H1 (cell line): ENCODE measurements at places on chromosomes 5 and 9. TPM values are rescaled to one million over a fixed set of nuclear protein-coding genes. Genes with fewer than 3 reads are reported as not detected.

DNA sequence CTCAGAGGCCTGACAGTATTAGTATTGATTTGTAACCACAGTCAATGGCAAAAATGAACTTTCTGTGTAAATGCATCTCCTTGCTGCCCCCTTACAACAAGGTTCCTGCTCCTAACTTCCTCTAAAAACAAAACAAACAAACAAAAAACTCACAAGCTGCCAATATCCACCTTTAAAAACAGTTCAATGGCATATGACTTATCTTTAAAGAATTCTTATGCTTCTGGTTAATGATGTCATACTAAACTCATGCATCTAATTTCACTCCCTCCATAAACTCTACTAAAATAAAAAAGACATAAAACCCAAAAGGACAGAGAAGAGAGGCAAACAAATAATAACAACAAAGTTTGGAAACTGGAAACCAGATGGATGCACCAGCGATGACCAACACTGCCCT lies 9.0 kb upstream of the OR1N1 start:
- no peak for DNase-seq

DNA sequence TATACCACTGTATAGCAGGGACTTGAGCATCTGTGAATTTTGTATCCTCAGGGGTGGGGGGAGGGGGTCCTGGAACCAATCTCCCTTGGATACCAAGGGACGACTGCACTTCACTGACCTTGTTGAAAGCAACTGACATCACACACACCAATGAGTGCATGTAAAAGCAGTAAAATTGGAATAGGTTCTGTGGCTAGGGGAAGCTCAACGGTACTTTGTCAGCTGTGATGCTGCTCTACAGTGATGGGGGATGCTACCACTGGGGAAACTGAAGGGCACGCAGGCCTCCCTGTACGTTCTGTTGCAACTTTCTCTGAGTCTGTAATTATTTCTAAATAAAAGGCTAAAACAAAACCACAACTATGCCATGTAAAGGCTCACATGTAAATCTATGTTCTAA lies 47.0 kb upstream of the RETREG1 start:
- no peak for DNase-seq

DNA sequence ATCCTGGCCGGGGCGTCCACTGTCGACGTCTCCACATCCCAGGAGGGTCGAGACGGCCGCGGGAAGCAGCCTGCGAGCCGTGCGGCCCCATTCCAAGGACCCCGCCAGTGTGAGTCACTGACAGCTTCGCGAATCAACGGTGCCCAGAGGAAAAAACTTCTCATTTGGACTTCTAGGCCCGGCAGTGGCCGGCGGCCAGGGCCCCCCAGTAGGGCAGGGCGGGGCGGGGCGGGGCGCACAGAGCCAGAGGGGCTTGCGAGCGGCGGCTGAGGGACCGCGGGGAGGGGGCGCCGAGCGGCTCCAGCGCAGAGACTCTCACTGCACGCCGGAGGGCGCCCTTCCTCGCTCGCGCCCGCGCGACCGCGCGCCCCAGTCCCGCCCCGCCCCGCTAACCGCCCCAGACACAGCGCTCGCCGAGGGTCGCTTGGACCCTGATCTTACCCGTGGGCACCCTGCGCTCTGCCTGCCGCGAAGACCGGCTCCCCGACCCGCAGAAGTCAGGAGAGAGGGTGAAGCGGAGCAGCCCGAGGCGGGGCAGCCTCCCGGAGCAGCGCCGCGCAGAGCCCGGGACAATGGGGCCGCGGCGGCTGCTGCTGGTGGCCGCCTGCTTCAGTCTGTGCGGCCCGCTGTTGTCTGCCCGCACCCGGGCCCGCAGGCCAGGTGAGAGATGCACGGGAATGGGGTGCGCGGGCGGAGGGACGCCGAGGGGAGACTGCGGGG lies at the start of gene F2R:
F2R (plus strand) TSS at position 391 of the 720 bp plus-strand sequence; CDS start at position 573, 182 bp downstream.
- no peak for DNase-seq

DNA sequence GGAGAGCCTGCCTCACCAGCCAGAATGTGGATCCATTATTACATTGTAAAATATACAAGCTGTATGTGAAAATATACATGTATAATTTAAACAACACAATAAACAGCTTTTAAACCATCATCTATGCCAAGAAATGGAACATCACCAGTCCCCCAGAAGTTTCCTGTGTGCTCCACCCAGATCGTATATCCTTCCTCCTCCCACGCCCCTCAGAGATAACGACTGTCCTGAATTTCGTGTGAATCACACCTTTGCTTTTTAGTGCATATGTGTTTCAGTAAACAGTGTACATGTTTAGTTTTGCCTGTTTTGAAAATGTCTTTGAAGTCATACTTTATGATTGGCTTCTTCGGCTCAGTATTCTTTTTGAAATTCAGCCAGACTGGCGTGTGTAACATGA lies 134.6 kb upstream of the MYO10 start:
- DNase-seq = no peak

GRCh38 chr9:104386425-104387069 lies 117.5 kb upstream of the OR13F1 start:
- DNase-seq = no peak

GRCh38 chr5:181182651-181183050 lies 22.3 kb downstream of the TRIM7 start:
- no peak for DNase-seq

- no peak for DNase-seq
These were observed 10.3 kb downstream of the POLK start for GRCh38 chr5:75522025-75522424.

GRCh38 chr9:120985819-120986222 lies 59.2 kb upstream of the TRAF1 start:
- DNase-seq = no peak

GRCh38 chr5:177499842-177500241 lies 2.4 kb upstream of the PDLIM7 start:
- no peak for DNase-seq

- DNase-seq = no peak
These were observed 17.6 kb downstream of the MEGF9 start for GRCh38 chr9:120696551-120697230.

DNA sequence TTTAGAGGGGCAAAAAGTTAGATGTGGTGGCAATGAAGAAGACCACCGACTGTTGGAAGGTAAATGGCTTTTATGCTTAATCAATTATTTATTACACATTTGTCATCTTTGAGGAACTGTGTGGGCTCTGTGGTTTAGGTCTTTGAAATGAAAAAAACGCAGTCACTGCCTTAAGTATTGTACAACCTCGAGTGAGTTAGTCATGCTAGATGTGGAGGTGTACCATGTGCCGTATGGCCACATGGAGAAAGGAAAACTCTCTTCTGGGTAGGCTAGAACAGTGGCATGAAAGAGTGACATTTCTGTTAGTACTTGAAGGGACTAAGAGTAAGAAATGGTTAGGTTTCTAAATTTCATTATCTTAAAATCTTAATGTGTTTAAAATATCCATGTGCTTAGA lies 166.1 kb downstream of the HACD4 start:
- no peak for DNase-seq

GRCh38 chr9:15219546-15219945 lies 87.5 kb downstream of the TTC39B start:
- no peak for DNase-seq

DNA sequence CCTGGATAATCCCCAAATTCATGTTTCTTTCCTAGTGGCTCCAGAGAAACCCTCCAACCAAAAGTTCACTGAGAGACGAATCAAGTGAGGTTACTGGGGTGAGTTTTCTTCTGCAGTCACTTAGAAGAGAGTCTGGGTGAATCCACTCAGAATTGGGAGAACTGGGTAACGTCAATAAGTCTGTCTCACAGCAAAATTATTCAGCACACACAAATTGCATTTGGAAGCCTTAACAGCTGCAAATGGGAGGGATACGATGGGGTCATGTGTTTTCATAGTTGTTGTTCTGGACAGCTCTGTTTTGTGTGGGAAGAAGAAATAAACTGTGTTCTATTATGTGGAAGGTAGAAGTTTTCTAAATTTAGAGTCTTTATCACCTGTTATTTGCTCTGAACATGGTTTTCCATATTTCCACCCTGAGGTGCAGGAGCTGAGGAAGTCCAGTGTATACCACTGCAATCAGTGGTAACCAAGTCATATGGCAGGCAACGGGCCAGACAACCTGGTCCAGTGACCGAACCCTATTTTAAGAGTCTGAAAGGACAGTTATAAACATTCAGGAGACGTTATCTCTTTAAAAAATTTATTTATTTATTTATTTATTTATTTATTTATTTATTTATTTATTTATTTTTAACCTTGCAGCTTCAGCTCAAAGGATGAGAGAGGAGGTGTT lies 21.9 kb downstream of the MARCHF3 start:
- no peak for DNase-seq

GRCh38 chr5:135213027-135213386 lies 179.0 kb upstream of the PITX1 start:
- no peak for DNase-seq

- DNase-seq = no peak
These were observed 722 bp downstream of the SLC22A4 start for GRCh38 chr5:132294728-132295504.

DNA sequence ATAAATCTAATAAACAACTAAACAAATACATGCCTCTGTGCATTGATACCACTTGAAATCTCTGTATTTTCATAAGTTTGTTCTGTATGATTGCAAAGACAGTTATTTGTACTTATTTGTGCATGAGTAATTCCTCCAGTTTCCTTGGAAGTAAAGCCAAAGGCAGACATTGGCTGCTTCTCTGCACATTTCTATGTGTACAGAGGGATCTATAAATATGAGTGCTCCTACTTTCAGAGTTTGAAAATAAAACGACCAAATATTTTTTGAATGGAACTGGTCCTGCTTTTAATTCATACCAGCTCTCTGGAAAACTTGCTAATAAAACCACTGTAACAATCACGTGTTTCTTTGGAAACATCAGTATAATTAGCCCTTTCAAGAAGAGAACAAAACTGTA lies 306.5 kb downstream of the MAN2A1 start:
- DNase-seq = no peak

DNA sequence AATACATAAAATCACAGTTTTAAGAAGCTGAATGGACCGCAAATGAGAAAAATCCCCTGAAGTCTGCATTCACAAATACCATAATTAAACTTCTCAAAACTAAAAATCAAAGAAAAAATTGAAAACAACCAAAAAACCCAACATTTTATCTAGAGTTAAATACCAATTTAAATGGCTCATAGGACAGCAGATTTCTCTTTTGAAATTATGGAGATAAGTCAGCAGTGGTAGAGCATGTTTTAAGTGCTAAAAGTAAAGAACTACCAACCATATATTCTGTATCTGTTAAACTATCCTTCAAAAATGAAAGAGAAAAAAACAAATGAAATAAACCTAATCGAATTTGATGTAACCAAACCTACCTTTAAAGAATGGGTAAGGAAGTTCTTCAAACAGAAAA lies 862.8 kb downstream of the TAF11L14 start:
- no peak for DNase-seq

DNA sequence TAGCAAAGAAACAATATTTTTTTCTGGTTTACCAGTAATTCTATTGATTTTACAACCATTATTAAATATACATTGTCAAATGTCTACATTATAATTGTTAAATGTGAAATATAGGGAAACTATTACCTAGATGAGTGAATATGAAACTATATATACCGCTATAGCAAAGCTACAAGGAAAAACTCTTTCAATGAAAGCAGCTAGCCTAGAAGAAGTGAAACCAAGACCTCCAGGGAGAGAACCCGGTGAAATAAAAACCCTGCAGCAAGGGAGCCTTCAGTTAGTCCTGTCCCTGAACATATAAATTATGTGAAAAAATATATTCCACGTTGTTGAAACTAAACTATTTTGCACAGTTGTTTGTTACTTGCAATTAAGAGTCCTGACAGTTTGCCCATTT lies 913.1 kb downstream of the EFNA5 start:
- no peak for DNase-seq

- no peak for DNase-seq
These were observed 180.5 kb upstream of the RIOK2 start for GRCh38 chr5:97363577-97363976.

DNA sequence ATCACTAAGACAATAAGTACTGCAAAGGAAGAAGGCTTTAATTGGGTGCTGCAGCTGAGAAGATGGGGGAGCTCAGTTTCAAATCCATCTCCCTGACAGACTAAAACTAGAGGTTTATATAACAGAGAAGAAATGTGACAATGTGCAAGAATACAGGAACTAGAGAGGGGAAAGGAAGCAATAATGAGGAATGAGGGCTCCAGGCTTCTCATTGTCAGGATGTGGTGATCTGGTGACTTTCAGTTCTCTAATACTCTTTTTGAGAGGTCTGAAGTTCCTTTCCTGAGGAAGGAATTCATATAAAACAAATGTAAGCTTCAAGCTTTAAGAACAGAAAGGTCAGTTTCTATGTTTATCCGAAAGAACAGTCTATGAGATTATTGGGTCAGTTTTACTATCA lies 42.5 kb upstream of the SPATA31E1 start:
- DNase-seq = no peak

DNA sequence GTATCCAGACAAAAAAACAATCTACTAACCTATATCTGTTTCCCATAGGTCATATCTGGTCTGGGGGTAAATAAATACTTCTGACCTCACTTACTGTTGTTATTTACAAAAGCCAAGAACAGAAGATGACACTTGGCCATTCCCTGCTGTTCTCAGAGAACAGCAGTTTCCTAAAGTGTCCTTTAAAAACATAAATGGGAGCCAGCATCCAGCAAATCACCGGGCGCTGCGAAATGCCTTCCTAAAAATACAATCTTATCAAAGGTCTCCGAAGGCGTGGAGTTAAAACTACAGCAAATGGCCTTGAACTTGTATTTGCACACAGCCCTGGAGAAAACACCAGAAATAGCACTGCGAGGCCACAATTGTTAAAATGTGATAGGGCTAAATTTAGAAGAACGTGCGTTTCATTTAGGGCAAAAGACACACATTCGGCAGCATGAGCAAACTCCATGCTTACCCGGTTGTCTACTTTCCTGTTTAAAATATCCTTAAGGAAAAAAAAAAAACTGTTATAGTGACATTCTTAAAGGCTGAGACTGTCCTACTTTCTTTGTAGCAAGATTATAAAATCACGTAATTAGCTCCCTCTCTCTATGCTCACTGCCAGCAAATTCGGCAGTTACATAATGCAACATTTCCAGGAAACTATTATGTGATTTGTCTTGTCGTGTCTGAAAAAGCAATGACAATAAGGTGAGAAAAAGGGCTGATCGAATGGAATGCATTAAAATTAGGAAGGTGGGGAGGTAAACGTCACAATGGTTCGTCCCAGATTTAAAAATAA lies 1.5 kb downstream of the NFIL3 start:
- DNase-seq = no peak

Gene C9orf50
- not detected in 2 replicates for polyA plus RNA-seq

Gene TBC1D13
- polyA plus RNA-seq = 24.7 and 33.0 TPM in 2 replicates

Gene HAND1
- 0.06 TPM in 1 of 2 replicates, not detected in the other for polyA plus RNA-seq

Gene SAP30L
- 8.3 and 12.2 TPM in 2 replicates for polyA plus RNA-seq

Gene HTR1A
- 6.2 and 6.5 TPM in 2 replicates for polyA plus RNA-seq

Gene CDKN2B-AS1
- not detected in 2 replicates for polyA plus RNA-seq

Gene TLR4
- under 0.01 and 0.02 TPM in 2 replicates for polyA plus RNA-seq

Gene PCDHB16
- polyA plus RNA-seq = 1.7 and 2.2 TPM in 2 replicates
